ENCODE measurements at places on chromosomes 5 and 9.
A peak's percentile ranks its signal among the peaks of the same experiment; 100 is the strongest.

- DNase-seq: no peak
These were observed 295.6 kb upstream of the MEF2C start for GRCh38 chr5:89178541-89178940.

DNA sequence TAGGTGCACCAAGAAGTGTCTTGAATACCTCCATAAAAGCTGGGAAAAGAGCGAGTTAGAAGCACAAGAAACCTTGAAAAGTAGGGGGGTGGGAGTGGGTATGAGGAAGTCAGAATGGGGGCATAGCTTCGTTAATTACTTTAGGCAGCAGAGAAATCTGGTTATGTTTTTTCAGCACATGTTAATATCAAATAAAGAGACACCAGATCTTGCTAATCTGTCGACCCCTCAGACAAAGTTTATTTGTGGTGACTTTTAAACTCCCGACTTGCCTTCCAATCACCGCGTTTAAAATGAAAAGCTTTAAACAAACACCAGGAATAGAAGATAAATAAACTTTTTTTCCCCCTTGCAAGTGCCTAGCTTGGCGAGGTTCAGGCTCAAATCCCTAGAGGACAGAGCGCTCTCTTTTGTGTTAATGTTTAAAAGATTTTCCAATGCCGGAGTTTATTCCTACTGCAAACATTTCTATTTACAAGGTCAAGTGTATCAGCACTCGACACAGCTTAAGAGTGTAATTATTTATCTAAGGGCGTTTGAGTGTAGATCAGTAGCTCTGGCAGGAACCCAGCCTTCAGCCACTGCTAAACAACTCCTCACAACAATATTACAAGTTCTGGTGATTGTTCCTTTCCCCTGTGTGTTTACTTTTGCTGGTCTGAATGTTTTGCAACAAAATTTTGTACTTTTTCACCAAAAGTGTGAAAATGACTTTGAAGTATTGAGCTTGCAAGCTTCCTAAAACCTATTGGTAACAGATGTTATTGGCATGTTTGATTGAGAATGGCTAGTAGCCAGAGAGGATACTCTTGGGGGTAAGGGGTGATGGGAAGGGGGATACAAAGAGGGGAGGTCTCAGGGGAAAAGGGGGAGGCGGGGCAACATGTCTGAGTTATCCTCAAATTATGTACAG lies 3.8 kb downstream of the GAS1 start:
- no peak for DNase-seq

DNA sequence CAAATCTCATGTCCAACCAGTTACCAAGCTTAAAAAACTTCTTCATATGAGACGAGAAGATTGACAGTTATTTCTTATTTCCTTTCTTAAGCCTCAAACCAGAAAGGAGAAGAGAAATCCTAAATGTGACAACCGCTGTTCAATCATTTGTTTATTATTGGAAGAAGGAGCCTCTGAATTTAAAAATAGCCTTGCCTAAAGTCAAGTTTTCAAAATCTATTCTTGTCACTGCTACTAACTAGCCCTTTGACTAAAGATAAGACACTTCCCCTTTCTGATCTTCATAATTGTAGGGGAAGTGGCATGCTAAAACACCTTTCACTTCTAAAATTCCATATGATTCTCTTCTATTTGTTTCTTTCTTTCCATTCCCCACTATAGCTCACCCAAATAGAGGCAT lies 106.2 kb upstream of the EMB start:
- DNase-seq: no peak

GRCh38 chr5:121949885-121950284 lies 11.9 kb upstream of the SRFBP1 start:
- DNase-seq: peak; percentile 61

- peak; percentile 70 for DNase-seq
These were observed 231.6 kb downstream of the SLF1 start for GRCh38 chr5:94849821-94850736.

- DNase-seq: no peak
These were observed 181.9 kb upstream of the TRPM3 start for GRCh38 chr9:71303351-71303750.

DNA sequence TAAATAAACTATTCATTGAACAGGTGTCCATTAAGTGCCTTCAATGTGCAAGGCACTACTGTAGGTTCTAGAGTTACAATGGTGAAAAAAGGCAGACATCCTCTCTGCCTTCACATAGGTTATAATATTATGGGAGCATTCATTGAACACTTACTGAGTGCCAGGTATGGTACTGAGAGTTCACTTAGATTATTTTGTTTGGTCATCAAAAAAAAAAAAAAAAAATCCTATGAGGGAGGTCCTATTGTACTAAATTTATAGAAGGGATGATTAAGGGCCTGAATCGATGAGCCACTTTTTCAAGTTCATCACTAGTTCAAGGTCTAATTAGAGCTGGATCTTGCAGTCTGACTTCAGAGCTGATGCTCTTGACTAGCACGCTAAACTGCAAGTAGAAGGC lies 22.8 kb upstream of the PANK3 start:
- no peak for DNase-seq

GRCh38 chr9:102038006-102038405 lies 299.6 kb upstream of the GRIN3A start:
- no peak for DNase-seq

DNA sequence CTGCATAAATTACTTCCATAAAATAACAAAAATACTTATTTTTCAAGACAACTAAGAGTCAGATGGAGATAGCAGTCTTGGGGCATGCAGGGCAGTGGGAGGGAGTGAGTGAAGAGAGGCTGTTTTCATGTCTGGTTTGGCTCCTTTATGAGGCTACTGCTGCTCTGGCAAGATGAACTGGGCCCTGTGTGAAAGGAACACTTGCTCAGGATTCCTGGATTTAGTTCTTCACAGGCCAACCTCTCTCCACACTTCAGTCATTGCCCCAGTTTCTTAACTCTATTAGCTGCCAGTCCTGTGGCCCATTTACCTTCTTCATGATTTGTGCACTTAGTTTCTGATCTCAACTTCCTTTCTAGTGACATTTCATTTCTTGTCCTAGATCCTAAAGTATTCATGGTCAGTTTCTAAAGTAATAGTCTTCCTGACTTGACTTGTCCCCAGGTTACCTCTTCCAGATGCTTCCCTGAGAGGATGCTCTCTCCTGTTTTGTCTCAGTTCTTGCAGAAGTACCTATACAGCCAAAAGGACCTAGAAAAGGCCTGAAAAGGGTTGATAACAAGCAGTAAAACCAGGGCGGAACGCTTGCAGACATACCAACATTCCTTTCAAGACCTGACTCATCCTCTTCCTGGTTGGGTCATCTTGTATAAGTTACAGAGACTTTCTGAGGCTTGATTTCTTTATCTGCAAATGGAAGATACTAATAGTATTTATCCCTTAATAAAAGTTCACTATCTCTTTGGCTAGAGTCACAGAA lies 77.0 kb upstream of the ZFAND5 start:
- DNase-seq: no peak

DNA sequence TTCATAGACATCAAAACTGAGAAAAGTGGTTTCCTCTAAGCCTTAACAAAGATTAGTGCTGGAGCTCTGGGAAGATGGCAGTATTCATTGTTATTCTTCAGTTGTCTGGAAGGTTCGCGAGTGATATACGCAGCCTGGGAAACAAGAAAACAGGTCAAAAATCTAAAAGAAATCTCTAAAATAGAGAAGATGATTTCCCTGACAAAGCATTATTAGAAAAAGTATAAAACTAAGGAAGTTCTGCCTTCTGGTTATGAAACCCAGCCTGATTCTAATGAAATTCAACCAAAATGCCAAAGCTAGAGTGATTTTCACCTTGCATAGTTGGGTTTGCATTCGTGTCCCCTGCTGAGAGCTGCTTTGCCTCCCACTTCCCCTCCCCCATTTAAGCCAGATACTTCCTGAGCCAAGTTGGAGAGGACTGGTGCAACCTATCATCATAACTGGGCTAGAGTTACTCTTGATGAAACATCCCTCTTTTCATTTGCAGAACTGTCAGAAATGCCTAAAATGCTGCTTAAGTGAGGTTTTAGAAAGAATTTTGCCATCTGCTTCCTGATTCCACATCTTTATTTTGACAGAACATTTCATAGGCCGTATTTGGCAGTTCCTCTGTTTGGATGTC lies 48.4 kb downstream of the NDFIP1 start:
- DNase-seq: no peak

DNA sequence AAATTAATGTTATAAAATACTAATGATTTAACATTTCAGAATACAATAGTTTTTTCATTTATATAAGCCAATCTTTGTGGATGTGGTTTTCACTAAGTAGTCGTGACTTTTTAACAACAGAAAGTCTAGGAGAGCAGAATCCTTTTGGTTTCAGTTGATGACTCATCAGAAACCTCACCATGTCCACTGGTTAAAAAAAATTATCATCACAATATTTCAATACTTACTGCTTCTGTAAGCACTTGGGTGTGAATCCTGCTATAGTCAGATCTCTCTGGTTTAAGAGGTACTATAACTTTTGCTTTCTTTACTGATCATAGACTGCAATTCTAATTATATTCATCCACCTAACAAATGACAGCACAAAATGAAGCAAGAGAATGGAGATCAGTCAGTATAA lies 77.2 kb downstream of the MRPS30 start:
- DNase-seq: no peak

DNA sequence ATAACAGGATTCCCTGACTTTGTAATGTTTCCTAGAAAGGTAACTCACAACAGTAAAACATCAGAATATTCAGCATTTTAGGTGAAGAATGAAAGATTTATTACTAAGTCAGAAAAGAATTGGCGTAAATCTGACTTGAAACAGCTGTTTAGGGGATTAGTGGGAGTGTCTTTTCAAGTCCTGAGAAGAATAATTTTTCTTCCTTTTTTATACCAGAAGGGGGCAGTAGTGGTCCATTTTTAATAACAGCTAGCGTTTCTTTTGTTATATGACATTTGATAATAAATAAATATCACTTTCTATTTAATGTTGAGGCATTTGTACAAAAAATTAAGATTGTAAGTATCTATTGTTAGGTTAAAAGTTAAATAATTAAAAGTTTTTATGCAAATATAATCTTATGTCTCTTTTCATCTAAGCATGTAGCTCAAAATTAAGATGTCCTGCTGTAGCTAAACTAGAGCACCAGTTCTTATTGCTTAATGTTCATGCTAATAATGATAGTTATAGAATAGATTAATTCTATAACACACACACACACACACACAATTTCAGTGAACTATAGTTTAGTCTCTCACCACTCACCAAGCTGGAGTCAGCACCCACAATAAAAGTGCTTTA lies 258.7 kb upstream of the ARRDC3 start:
- peak; percentile 66 for DNase-seq

DNA sequence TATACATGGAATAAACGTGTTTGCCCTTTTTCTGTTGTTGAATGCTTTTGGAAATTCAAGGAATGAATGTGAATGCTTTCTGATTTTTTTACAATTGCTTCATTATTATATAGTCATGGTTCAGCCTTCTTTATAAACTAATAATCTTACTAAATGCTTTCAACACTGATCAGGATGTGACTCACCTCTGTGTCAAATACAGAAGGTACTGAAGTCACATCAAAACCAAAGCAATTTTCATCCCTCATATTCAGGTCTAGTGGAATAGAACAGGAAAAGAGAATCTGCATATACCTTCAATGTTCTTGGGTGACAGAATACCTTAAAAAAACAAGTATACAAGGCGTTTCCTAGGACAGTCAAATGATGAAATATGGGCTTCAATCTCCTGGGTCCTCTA lies 170.7 kb downstream of the PDE4D start:
- DNase-seq: no peak

DNA sequence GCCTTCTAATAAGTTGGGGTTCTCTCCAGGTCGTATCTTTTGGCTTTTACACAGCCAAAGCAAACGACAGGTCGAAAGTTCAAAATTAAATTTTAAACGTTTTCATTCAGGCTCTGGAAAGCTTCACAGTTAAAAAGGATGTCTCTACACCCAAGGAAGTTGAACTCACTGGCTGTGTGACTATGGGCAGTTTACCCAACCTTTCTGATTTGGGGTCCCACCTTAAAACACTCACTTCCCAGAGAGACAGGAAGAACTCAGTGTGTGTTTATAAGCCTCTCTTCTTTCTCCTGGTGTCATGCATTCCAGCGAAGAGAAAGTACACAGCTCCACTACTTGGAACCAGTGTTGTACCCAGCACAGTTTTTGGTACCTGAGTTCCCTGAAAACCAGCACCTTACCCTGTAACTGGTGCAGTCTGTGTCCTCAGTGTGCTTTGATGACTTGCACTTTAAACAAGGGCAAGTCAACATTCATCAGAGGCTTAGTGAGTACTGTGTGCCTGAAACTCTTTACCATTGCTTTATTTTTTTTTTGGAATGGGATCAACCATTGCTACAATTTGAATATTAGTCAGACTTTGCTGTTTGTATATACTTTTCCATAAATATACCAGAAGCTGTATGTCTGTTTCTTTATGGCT lies 1.7 kb downstream of the SRD5A1 start:
- no peak for DNase-seq

GRCh38 chr5:66608501-66608900 lies 12.3 kb downstream of the MAST4 start:
- DNase-seq: no peak

GRCh38 chr5:154779105-154779504 lies 23.9 kb downstream of the LARP1 start:
- no peak for DNase-seq

GRCh38 chr9:108094676-108094993 lies 605.1 kb upstream of the KLF4 start:
- DNase-seq: no peak

DNA sequence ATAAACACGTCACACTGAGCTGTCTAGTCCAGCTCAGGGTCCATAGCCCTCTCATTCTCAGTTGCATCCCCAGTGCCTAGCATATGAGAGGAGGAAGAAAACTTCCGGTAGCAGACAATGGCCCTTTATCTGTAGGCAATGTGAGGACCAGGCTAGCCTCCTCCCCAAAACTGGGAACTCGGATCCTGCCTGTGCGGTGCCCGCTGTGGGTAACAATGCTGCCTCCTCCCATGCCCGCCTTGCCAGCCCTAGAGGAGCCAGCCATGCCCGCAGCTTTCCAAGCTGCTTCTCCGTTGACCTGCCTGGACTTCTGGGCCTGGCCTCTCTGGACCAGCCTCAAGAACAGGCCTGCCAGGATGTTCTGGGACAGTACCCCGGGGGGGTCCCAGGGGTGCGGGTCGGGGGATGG lies 74.6 kb upstream of the ORM1 start:
- DNase-seq: no peak

DNA sequence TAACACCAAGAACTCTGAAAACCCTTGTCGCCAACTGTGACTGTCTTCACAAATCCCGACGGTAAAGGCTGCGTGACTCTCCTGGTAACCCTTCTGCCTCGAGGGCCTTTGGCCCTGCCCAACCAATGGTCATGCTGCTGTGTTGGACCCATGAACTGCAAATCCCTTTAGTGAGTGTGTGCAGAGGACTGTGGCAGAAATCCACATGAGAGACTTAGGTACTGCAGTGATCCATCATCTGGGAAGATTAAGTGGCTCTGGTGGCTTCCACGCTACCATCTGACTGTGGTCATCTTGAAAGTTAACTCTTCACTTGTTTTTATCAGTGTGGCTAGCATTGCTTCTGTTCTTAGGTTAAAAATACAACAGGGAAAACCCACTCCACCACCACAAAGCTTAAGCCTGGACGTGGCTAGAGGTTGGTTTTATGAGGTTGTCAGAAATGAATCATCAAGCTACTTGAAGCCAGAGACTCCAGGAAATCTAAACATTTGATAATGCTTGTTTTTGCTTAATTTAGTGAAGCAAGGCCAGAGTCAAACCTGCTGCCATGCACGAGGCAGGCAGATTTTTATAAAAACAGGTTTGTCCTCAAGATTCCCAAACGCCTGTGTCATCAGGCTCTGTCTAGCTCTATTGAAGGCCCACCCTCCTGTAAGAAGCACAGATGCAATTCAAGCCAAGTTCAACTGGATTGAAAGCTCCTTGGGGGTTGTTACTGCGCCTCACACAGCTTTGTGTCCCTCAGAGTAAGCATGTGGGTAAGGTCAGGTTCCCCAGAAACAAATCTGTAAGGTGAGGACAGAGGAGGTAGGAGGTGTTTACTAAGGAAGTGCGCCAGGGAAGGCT lies 52.7 kb upstream of the ERCC6L2 start:
- no peak for DNase-seq
